Ecto neural progenitor cell (in vitro differentiated cells): ENCODE measurements at places on chromosomes 7 and 10.

DNA sequence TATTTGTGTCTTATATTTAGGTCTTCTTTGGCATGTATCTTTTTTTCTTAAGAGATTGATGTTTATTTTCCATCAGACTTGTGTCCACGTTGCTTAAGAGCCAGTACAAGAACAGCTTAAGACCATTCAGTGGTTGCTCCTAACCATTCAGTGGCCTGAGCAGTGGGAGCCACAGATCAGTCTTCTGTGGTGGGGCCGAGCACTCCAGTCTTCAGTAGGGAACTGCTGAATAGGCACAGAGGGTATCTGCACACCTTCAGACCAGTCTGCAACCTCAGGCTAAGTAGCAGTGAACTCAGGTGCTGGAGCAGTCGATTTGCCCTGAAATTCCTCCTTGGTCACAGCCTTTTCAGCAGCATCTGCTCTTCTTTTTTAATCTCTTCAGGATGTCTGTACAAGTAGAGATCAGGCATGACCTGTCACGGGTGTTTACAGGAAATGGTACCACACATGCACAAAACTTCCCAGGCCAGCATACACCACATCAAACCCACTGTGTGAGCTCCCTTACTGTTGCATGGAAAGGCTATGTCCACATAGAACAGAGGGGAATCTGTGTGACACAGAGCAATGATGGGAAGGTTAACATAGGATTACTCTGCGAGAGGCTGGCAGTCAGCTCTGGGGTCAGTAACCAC is 51.5 kb downstream of the FAM107B start:
- DNase-seq: no peak

DNA sequence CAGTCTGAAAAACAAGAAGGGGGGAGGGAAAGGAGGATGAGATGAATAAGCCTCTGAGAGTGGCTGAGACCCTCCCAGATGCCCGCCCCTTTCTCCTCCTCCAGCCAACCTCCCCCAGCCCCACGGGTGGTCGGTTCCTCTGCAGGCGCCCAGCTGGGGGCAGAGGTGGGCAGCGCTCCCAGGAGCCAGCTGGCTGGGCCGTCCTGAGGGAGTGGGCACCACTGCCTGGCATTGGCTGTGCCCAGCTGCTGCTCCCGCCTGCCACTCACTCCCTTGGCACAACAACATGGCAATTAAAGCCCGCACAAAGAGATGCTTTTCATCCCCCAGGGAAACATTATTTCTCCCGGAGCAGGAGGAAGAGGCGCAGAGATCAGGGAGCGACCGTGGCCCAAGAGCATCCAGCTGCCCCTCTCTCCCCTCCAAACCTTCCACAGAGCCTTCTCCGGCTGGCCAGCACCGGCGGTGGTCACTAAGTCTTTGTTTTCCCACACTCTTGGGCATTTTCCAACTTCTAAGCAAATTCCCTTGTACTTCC is 107.2 kb downstream of the SPDYE5 start:
- peak; percentile 64 for DNase-seq

GRCh38 chr10:34530778-34531177 is 284.3 kb downstream of the PARD3 start:
- no peak for DNase-seq

DNA sequence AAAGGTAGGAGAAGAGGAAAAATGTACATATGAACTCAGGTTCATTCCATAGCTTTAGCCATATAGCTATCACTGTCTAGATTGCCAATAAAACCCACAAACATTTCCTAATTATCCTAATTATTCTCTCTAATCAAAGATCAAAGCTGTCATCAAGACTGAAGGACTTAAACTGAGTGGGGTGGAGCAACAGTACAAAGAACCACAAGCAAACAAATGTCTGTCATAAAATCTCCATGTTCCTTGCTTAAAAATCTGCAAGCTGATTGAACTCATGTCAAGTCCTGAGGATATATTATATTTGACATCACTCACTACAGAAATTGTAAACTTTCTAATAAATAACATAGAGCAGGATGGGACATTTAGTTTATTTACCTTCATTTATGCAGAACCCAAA is 315.9 kb downstream of the SNX13 start:
- no peak for DNase-seq

DNA sequence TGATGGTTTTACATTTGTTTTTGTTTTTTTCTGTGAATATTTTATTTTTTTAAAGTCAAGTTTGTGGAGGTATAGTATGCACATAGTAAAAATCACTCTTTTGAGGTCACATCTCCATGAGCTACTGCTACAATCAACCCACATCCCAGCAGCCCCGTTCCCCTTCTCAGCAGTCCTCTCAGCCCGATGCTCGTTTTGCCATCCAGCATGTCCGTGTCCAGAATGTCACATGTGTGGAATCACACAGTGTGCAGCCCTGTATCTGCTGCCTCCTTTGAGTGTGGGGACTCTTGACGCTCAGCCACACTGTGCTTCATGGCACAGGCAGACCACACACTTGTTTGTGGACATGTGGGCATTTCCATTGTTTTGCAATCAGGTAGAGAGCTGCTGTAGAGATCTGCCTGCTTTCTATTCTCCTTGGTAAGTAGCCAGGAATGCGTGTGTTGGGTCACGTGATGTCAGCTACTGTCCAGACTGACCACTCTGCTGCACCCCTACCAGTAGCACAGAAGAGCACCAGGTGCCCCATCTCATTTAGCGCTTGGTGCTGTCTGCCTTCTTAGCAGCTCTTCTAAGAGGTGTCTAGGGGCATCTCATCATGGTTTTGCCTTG is 71.6 kb upstream of the CAMK2B start:
- no peak for DNase-seq

DNA sequence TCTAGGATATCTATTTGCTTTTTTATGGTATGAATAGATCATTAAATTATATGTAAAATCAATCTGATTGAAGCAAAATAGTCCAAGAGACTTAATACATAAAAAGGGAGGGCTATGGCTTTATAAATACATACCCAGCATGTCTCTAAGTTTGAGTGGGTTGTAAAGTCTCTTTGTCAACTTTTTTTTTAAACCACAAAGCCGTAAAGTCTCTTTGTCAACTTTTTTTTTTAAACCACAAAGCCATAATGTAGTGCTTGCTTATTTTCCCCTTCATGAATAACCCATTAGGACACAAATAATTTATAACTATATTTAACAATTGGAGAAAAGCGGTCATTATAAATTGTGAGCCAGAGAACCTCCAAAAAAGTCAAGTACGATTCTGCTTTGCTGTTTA is 5.7 kb downstream of the HECTD2 start:
- no peak for DNase-seq

GRCh38 chr7:131111081-131111576 is 216.5 kb upstream of the MKLN1 start:
- no peak for DNase-seq

GRCh38 chr7:149751043-149751775 is 22.2 kb downstream of the ZNF467 start:
- no peak for DNase-seq

DNA sequence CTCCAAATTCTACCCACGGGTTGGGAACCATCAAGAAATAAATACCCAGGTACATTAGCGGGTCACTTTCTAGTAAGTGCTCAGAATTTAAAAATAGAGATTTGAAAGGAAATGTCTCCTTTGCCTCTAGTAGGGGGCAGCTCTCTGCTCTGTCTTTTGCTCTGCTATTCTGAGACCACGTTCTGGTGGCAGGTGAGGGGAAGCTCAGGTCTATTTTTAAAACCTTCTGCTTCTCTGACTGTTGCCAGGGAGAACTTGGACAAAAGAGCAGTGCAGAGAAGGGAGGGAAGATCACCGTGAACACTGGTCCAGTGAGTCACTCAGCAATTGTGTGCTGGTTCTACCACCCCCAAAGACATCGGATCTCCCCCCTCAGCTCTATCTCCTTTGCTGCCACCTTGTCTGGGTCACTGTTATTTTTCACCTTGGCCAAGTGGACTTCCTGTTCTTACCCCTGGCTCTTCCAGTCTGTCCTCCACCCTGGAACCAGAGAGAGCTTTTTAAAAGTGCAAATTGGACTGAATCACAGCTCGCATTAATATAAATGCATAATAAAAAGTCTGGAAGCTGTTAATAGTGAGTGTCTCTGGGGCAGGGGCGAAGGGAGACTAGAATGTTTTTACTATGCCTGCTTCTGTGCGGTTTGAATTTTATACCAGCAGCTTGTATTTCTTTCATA is 72.4 kb upstream of the LOXL4 start:
- DNase-seq: no peak

DNA sequence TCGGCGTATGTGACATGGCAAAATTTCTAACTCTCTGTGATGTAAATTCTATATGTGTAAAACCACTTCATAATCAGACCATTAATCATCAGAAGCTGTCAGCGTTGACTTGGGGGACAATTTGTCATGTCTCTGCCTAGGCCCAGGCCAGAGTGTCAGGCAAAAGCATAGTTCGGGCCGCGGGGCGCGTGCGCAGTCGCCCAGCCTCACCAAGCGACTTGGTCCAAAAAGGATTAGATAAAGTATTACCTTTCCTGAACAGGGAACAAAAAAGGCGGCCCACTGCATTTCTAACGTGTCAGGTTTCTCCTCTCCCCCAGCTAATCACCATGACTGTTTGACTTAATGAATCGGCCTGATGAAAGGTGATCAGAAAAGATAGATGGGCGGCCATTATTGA is 114.2 kb downstream of the EBF3 start:
- DNase-seq: no peak

GRCh38 chr10:93346694-93347093 is 135.4 kb downstream of the MYOF start:
- no peak for DNase-seq

DNA sequence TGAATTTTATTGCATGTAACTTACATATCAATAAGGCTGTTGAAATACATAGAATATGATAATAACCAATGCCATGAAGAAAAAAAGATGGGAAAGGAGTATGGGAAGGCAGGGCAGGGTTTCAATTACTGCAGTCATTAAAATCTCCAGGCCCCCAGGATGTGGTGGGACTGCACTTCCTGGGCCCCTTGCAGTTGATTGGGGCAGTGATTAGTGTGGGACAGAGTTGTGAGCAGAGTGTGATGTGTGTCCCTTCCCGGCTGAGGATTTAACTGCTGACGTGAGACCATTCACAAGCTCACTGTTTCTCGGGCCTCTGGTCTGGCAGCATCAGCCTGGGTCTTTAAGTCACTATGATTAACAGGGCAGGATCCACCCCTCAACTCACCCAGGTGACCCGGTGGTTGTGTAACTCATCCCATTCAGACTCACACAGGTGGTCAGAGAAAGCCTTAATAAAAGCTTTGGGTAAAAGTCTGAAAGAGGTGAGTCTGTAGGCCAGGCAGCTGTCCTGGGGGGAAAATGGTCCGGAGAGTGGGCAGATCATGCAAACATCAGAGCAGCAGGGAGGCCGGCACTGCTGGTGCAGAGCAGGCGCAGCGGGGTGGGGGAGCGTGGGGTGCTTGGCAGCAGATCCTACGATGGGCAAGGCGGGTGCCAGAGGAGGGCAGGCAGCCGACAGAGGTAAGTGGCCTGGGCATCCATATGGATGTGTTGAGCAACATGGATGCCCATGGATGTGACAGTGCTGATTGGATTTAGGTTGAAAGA is 36.3 kb upstream of the WDFY4 start:
- peak; percentile 28 for DNase-seq

- DNase-seq: no peak
Observed at GRCh38 chr10:61688551-61689308, 26.0 kb downstream of the CABCOCO1 start.
